A673 (cell line): ENCODE measurements at places on chromosomes 12 and 14.

DNA sequence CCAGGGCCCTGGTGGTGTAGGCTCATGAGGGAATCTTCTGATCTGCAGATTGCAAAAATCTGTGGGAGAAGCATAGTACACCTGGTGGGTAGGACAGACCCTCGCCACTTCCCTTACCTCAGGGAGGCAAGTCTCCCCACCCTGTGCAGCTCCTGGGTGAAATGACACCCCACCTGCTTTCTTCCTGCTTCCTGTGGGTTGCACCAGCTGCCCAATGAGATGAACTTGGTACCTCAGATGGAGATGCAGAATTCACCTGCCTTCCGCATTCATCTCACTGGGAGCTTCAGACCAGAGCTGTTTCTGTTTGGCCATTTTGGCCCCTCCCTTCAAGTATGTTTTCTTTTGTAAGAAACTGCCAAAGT, 4.7 kb downstream of the CLEC2D start:
- no peaks in the 10 kb centered on the region for H3K36me3 ChIP-seq
- H3K27me3 ChIP-seq, result no peaks in the 10 kb centered on the region
- H3K27ac ChIP-seq, result no peak overlapping the region

- H3K27ac ChIP-seq, result peak overlapping the region; percentile 80
- no peak for DNase-seq
- H3K4me1 ChIP-seq, result peaks cover 19% of the 10 kb centered on the region
- no peaks in the 10 kb centered on the region for H3K27me3 ChIP-seq
These were observed 25.6 kb upstream of the UBC start for GRCh38 chr12:124940143-124940392.

- peaks cover 8% of the 10 kb centered on the region for H3K4me1 ChIP-seq
- H3K36me3 ChIP-seq, result no peaks in the 10 kb centered on the region
- peaks cover 99% of the 10 kb centered on the region for H3K27me3 ChIP-seq
- H3K4me3 ChIP-seq, result no peak overlapping the region
These were observed 15.7 kb downstream of the FOXG1 start for GRCh38 chr14:28782301-28782700.

GRCh38 chr12:98185606-98186005, 329.8 kb upstream of the TMPO start:
- no peak overlapping the region for H3K27ac ChIP-seq
- no peak for DNase-seq
- no peaks in the 10 kb centered on the region for H3K27me3 ChIP-seq

DNA sequence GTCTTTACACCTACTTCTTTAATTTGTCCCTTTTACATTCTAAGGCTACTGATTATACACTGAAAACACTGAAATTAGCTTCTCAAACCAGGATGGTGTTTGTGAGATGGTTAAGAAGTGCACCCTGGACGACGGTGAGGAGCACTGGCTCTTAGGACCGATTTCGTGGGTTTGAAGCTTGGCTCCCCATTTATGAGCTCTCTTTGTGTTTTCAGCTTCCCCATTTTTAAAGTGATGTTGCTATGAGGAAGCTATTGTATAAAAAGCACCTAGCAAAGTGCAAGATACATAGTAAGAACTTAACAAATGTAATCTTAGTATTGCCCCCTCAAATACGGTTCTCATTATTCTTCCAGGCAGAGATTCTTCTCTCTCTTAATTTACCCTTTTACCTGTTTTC, 4.7 kb downstream of the NFYB start:
- H3K4me3 ChIP-seq, result no peak overlapping the region
- H3K4me1 ChIP-seq, result peaks cover 25% of the 10 kb centered on the region
- no peak overlapping the region for H3K27ac ChIP-seq
- peaks cover 29% of the 10 kb centered on the region for H3K36me3 ChIP-seq
- DNase-seq, result no peak

GRCh38 chr14:102182190-102182589, 42.5 kb downstream of the WDR20 start:
- H3K4me1 ChIP-seq, result peaks cover 52% of the 10 kb centered on the region
- no peaks in the 10 kb centered on the region for H3K36me3 ChIP-seq
- no peak overlapping the region for H3K27ac ChIP-seq
- no peak overlapping the region for H3K4me3 ChIP-seq

DNA sequence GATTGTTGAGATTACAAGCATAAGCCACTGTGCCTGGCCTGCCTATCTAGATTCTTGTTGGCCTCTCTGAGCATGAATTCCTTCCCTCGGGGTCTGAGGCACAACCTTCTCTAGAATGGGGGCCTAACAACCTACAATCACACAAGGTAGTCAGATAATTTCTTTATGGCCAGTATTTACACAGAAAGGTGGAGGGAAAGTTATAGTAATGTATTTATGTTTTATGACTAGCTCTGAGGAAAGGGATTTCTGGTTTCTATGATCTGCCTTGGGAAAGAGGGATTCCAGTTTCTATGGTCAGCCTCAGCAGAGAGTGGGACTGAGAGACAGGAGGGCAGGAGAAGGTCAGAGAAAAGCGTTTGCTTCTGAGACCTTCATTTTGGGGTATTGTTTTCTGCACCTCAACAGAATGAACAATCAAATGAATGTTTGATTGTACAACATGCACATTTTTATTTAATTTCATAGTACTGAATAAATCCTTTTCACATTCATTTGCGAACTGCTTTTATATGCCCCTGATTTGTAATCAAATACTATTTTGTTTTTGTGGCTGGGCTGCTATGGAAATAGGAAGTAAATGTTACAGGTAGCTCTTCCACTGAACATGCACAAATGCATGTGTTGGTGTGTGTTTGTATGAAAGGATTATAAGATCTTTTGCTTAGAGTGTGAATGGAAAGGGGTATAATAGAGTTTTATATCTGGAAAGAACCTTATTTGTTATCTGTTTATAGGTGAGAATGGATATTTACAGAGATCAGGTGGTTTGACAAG, 499.7 kb upstream of the RGS6 start:
- no peak overlapping the region for H3K27ac ChIP-seq
- H3K4me1 ChIP-seq, result peaks cover 12% of the 10 kb centered on the region
- no peak for DNase-seq
- no peak overlapping the region for H3K4me3 ChIP-seq
